ENCODE measurements at places on chromosomes 7 and 10. TPM values are rescaled to one million over a fixed set of nuclear protein-coding genes. Genes with fewer than 3 reads are reported as not detected.

- no peak for DNase-seq
These were observed 5.1 kb upstream of the DMBT1 start for GRCh38 chr10:122555442-122555841.

HPS6 gene
- total RNA-seq: 9.5 TPM

STOX1 gene
- 0.38 TPM for total RNA-seq

- no peak for DNase-seq
These were observed 250.3 kb downstream of the SNX13 start for GRCh38 chr7:17690030-17690429.

AUTS2 gene
- total RNA-seq: 5.2 TPM

- DNase-seq: no peak
These were observed 125.8 kb downstream of the DOCK4 start for GRCh38 chr7:112080441-112080840.

HEPACAM2 gene
- not detected for total RNA-seq

ANXA8 gene
- total RNA-seq: 0.24 TPM

DNA sequence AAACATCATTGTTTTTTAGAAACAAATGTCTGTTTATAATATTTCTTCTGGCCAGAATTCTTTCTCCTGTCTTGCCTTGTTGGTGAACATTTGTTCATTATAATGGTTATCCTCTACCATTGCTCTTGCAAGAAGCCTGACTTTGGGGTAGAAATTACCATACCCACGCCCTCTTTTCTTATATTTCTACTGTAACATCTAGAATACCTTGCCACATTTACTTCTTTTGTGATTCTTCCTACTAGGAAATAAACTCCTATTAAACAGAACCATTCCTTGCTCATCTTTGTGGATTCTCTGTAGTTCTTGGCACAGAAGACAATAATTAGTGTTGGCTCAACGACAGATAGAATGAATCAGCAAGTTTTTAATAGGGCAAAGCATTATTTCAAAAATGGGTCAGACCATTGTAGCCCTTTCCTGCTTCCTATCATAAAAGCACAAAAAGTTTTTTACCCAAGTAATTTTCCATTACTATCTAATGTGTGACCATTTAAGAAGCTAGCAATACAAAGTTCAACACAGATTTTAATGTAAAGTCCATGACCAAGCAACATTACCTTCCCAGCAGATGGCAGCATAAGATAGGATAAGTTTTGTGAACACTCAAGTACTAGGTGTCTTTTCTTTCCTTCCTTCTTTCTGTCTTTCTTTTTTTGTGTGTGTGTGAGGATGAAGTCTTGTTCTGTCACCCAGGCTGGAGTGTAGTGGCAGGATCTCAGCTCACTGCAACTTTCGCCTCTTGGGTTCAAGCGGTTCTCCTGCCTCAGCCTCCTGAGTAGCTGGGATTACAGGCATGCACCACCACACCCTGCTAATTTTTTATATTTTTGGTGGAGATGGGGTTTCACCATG is 270.4 kb downstream of the HGF start:
- no peak for DNase-seq

FAM25G gene
- total RNA-seq: not detected

DNA sequence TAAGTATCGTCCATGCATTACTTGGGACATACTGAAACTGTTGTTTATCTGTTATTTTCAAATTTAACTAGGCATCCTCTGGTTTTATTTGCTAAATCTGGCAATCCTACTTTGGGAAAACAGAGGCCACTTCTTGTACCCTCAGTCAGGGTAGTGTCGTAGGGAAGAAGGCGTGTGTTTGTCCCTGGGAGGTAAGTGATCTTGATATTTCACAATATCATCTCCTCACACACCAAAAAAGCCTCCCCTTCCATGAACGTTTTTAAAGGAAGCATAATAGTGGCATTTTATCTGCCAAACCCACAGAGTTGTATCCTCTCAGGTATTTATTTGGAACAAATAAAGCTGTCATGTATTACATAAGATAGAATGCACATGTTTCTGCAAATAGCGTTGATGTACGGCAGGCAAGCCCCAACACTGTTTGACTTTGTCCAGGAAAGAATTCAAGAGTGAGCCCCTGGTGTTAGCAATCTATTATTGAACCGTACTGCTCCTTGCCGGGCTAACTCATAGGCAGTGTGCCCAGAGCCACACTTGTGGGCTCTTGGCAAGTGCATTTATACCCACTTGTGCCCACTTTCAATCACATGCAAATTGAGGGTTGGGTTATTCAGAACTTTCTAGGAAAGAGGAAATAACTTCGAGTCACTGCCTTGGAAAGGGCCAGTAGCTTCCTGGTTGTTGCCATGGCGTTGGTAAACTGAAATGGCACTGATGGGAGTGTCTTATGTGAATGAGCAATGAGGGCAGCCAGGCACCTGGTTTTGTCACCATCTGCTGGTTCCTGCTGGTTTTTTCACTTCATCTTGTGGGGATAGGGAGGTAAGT is 266.0 kb downstream of the USP6NL start:
- DNase-seq: no peak

DNA sequence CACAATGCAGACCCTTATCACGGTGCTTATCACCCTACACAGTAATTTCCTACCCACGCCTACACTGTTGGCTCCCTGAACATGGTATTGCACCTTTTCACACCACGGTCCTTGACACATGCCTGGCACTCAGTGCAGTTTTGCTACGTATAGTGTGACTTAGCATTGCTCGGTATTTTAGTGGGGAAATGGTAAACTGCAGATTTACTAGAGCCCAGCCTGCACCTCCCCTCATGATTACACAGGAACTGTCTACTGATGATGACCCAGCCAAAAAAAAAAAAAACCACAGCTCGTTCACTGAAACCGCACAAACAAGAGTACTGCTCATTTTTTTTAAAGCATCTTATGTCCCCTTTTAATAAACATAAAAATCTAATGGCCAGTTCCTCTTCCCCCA is 124.2 kb upstream of the ZNF746 start:
- no peak for DNase-seq

NXPH1 gene
- total RNA-seq: not detected

GRCh38 chr7:114933658-114934057 is 11.8 kb downstream of the MDFIC start:
- DNase-seq: no peak

LRRC4 gene
- 1.9 TPM for total RNA-seq

DNA sequence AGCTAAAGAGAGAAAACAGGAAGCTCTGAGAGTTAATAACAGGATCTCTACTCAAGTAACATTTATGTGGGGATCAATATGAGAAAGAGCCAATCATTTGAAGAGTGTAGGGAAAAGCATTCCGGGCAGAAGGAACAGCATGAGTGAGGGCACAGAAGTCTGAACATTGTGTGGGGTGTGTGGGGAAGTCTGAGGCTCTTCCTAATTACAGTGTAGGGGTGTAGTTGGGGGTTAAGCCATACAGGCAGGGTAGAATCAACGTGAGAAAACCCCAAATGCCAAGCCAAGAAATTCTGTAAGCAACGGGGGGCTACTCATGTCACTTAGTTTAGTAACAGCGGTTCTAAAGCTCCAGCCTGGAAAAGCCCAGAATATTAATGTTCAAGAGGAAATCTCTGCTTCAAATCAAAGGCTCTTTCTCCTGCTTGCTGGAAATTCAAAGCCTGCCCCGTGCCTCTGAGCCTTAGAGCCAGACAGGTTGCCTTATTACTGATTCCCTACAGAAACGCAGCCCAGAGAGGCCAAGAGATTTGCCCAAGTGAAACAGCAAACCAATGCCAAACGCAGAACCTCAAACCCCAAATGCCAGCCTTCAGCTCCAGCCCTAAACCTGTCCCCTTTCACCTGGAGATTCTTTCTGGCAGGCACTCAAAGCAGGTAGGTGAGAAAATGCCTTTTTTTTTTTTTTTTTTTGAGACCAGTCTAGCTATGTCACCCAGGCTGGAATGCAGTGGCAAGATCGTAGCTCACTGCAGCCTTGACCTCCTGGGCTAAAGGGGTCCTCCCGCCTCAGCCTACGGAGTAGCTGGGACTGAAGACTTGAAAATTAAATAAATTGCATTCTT is 36.1 kb downstream of the DNAJB12 start:
- no peak for DNase-seq

DNA sequence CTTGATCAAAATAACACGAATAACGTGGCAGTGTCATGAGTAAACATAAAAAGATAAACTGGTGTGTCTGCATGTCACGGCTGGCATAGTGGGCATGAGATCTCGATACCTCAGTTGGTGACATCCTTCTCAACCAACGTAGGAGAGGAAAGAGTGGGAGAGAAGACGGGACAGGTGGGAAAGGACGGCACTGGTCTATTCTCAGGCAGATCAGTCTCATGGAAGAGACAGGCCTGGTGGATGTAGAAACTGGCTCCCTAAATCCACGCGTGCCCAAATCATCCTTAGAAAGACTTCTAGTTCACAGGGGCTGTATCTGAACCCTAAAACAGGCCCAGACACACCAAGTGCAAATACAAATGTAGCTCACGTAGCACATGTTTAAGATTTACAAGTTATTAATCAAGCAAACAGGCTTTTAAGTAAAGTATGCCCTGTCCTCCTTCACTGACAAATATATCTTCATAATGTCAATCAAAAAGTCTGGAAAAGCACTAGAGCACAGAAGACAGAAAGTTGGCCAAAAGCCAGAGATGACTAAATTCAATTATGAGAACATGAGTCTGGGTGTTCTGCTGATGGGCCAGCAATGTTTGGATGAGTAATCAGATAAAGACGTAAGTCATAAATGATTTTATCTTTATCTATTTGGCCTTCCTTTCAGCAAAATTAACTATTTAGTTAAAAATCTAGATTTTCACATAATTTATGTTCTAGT is 56.3 kb downstream of the SFMBT2 start:
- DNase-seq: no peak

GRCh38 chr10:52814506-52814905 is 41.9 kb upstream of the MBL2 start:
- DNase-seq: no peak

NUTM2A gene
- 1.9 TPM for total RNA-seq

- no peak for DNase-seq
These were observed 608.8 kb downstream of the PARD3 start for GRCh38 chr10:34206078-34206934.

HYAL4 gene
- total RNA-seq: not detected

DNA sequence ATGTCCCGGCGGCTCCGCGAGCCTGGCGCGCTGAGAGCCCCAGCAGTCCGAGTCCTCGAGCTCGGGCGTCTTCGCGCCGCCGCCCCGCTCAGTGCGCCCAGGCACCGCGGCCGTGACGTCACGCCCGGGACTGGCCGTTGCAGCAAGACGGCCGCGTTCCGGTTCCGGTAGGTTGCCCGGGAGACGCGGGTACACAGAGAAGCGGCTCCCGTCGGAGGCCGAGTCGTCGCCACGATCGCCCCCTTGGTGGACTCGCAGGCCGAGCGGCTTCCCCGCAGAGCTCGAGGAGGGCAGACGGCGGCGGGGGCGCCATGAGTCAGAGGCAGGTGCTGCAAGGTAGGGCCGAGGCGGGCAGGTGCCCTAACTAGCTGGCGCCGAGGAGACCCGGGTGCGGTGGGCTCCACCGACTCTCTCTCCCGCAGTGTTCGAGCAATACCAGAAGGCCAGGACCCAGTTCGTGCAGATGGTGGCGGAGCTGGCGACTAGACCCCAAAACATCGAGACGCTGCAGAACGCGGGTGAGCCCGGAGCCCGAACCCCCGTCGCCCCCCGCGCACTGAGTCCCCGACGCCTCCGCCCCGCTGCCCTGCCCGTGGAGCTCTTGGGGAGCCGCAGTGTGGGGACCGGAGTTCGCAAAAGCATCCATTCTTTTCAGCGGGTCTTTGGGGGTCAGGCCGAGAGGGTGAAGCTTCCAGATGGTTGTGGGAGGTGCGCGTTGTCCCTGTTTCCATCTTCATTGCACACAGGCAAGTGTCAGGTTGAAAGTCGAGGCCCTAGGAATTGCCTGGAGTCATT is at the start of gene SPAG6:
TSS of gene SPAG6 (plus strand) at position 196 of the 795 bp plus-strand sequence. CDS start at position 312, 116 bp downstream.
- peak; percentile 77 for DNase-seq

DNA sequence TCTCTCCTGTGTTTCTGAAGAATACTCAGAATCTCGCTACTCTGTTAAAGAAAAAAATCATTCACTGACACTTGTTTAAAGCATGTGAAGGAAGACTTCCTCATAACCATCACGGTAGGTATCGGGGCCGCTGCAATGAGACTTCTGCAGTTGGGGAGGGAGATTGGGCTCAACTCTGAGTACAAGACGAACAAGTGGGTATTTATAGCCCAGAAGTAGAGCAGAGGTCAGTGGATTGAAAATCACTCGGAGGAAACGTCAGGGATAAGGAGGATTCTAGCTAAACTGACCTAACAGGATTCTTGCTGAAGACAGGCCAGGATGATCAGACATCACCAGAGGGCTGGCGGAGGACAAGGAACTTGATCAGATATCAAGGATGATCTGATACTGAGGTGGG is 33.3 kb downstream of the ITPRIP start:
- DNase-seq: no peak

MYL10 gene
- not detected for total RNA-seq

Data from Right ventricle myocardium superior (tissue), 1 donor.